ENCODE measurements at places on chromosomes 5 and 9.

DNA sequence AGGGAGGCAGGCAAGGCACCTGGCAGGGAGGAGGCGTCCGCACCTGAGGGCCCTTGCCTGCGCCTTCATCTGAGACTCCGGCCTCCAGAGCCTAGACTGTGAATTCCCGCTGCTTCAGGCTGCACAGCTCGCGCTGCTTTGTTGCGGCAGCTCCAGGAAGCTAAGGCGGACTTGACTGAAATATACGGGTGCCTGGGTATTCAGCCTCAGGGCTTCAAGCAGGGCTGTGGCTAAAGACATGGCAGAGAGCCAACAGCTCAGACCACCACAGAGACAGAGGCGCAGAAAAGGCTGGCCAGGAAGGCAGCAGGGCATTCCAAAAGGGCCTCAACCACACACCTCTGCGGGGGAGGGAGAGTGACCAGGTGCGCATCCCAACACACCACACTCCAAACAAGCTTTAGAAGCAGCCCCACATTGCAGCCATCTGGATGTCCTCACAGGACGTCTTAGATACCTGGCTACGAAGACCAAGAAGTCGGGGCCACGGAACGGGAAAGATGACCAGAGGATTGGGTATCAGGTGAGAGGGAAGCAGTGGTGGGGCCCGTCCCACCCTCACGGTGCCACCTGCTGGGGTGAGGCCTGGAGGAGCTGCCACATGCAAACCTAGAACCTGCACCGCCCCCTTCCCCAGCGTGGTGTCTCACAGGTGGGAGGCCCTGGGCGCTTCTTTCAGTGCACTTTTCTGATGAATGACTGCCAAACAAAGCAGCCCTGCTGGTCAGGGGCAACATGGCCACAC is 1.7 kb upstream of the DPH7 start:
- DNase-seq, result no peak

GRCh38 chr5:167723254-167723871 is 568.1 kb upstream of the WWC1 start:
- peak; percentile 88 for DNase-seq

DNA sequence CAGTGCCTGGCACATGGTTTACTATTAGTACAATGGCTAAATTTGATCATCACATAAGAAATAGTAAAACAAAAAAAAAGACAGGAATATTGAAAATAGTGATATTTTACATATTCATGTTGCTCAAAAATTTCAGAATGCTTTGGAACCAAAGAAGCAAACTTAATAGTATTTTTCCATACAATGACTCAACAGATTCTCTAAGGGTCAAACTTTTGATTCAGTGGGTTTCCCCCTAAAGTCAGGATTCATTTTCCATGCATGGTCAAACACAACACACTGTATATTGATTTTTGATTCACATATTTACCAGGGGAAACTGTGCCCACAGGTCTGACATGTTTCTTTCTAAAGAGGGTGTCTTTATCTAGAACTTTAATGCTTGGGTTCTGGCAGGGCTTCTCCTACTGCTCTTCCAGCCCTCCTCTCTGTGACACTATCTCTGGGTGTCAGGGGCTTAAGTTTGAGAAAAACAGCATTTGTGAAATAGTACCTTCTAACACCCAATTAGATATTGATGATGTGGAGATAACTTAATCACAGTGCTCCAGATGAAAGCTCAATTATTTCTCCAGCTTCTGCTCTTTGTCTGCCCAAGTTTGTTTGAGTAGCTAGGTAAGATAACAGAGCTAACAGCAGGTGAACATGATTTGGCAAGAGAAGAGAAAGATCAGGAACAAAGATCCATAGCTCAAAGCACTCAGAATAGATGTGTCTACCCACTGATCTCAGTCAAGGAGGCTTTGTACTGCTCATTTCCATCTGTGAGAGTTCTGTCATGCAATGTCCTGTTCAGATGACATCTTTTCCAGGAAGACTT is 35.5 kb upstream of the ELL2 start:
- no peak for DNase-seq

DNA sequence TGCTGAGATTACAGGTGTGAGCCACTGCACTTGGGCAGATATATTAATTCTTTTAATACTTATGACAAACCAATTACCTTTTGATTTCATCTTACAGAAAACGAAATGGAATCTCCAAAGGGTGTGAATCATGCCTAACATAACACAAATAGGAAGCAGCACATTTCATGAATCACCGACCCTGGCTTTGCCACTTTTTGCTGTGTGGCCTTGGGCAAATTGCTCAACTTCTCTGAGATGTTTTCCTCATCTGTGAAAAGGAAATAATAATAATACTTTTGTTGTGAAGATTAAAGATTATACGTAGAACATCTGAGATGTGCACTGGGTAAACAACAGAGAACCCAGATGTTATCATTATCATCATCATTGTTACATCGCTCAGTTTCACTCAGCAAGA is 50.7 kb upstream of the FREM1 start:
- no peak for DNase-seq

GRCh38 chr5:72288924-72289323 is 31.1 kb downstream of the MRPS27 start:
- peak; percentile 99 for DNase-seq

- DNase-seq, result no peak
These were observed 388.7 kb downstream of the CETN3 start for GRCh38 chr5:90020575-90021538.

Measured in cerebellar cortex (tissue), 1 donor.